ENCODE measurements at places on chromosomes 4 and X.
A peak's percentile ranks its signal among the peaks of the same experiment; 100 is the strongest.

DNA sequence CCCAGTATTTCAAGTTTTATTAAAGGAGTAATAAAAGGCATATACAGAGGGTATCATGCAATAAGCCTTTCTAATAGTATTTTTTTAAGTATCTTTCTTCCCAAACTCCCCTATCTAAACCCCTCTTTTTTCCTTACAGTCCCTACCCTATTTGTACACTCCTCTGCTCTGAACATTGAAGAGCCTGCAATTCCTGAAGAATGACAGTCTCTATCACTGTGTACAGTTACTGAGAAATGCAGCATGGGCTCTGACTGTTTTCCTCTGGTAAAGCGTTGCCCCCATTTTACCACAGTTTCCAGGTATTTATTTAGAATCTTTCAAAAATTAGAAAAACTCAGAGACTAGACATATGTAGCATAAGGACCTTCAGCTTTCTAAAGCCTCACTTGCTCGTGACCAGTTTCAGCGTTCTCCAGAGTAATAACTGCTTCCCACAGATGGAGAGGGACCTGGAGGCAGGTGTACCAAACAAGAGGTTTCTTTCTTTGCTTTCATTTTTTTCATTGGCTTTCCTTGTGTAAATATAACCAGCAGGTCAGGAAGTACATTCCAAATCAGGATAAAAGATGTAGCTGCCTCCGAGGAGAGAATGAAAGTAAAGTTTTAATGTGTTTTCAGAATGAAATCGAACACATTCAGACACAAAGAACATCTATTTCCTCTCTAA is 230.8 kb downstream of the CFAP299 start:
- no peak for DNase-seq

- peak; percentile 59 for DNase-seq
Observed at GRCh38 chr4:25862411-25863346, at the start of gene SEL1L3. TSS of gene SEL1L3 (minus strand) at chr4:25862988. CDS start at chr4:25862836, 152 bp downstream.

GRCh38 chr4:171714791-171715454 is 98.3 kb upstream of the GALNTL6 start:
- no peak for DNase-seq

DNA sequence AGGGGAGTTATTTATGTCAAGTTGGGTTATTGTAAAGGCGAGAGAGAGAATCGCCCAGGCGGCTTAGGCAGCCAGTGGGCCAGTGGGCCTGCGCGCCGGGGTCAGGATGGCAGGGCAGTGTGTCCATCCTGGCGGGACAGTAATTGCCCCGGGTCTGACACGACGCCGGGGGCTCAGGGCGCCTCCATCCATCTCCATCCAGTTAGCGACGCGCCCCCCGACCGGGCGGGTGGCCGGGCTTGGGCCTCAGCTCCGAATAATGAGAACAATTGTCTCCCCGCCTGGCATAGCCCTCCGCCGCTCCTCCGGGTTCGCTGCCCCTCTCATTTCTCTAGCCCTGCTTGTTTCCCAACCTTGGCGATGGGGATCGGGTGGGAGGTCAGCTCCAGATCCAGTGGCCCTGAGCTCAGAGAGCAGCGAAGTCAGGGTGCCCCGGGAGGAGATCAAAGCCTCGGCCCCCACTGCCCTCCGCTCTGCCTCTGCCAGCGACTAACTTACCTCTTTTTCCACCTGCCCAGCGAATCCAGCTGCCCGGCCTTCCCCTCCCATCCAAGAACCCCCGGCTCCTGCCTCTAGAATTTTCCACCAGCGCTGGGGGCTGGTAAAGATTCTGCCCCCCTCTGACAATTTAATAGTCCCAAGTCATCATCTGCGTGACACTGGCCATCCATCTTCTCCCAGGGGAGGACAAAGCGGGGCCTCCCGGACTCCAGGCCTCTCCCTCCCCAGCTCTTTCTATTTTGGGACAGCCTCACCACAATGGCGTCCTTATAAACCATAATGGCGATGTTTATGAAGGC is 56.9 kb upstream of the TMEM33 start:
- no peak for DNase-seq

- no peak for DNase-seq
Observed at GRCh38 chrX:141455103-141455502, 129.4 kb downstream of the SPANXA1 start.

GRCh38 chr4:13496605-13497004 is 12.5 kb upstream of the RAB28 start:
- no peak for DNase-seq
